ENCODE measurements at places on chromosomes 1 and 21. TPM values are rescaled to one million over a fixed set of nuclear protein-coding genes. Genes with fewer than 3 reads are reported as not detected.

The SOAT1 gene
- 10.0 TPM for total RNA-seq

The TRAPPC10 gene
- total RNA-seq = 22.1 TPM

The PATJ gene
- total RNA-seq = 1.7 TPM

The LCE2C gene
- total RNA-seq = not detected

The KRTAP19-3 gene
- not detected for total RNA-seq

The GSTM5 gene
- total RNA-seq = not detected

The CR1 gene
- total RNA-seq = not detected

The PCP4L1 gene
- total RNA-seq = not detected

The KCNT2 gene
- 1.1 TPM for total RNA-seq

The TMOD4 gene
- 0.35 TPM for total RNA-seq

The ANKRD35 gene
- 0.31 TPM for total RNA-seq

The MRPL9 gene
- 66.5 TPM for total RNA-seq

The CHRM3 gene
- total RNA-seq = 1.8 TPM

The PGLYRP4 gene
- not detected for total RNA-seq

The LEFTY2 gene
- total RNA-seq = 0.78 TPM

The ACTL8 gene
- not detected for total RNA-seq

The KLHDC9 gene
- 6.8 TPM for total RNA-seq

The CFAP107 gene
- not detected for total RNA-seq

The ADAMTSL4 gene
- total RNA-seq = 10.9 TPM

- DNase-seq = no peak
These were observed 72.1 kb downstream of the BCAR3 start for GRCh38 chr1:93609536-93609935.

DNA sequence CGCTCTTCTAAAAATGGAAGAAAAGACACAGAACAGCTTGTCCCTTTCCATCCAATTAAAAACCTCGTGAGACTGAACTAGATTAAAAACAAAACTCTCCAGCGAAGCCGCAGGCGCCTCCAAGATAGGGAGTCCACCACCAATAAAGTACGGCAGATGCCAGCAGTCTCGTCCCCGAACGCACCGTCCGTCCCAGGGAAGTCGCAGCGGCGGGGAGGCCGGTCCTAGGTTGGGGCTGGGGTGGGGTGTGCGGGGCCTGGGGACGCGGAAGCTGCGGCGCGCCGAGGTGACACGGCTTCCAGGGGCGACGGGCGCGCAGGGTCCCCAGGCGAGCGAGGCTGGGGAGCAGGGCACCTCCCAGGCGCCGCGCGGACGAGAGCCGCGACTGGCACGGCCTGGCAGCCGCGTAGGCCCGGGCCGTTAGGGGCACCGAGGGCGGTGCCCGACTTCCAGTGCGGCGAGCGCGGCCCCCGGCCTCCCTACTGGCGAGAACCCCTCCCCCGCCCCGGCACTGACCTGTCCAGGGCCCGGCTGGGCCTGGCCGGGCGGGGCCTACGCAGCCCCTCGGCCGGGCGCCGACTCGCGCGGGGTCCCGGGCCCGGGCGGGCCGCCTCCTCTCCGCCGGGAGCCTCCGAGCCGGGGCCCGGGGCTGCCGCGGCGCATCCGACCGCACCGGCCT, 28.3 kb upstream of the A3GALT2 start:
- DNase-seq = peak; percentile 64

DNA sequence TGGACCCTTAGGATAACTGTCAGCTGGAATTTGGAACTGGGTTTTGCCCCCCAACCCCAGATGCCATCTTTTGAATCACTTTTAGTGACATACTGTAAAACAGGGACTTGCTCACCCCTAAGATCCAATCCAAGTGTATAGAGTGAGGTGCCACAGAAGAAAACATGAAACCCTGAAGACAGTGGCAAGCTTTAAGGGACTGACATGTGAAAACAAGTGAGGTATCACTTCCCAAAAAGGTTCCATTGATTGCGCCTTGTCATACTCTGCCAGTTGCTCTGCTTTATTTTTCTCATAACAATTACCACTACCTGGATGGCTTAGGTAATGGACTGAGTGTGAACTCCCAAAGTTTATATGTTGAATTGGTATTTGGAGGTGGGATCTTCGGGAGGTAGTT, 115.6 kb downstream of the CSMD2 start:
- DNase-seq = no peak

DNA sequence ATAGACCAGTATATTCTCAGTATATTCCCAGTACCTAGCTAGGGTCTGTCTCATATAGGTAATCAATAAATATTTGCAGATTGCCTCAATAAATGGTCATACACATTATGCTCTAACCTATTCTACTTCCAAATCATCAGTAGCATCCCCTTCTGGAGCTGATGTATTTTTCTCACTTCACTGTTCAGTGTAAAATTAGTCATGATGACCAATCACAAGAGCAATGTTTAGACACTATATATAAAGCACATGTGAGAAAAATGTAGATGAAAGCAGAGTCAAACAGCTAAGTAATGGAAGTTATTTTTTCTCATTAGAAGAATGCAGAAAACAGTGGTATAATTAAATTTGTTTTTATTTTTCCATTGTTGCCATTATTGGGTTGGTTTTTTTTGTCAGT, 34.7 kb downstream of the EPRS1 start:
- DNase-seq = no peak

DNA sequence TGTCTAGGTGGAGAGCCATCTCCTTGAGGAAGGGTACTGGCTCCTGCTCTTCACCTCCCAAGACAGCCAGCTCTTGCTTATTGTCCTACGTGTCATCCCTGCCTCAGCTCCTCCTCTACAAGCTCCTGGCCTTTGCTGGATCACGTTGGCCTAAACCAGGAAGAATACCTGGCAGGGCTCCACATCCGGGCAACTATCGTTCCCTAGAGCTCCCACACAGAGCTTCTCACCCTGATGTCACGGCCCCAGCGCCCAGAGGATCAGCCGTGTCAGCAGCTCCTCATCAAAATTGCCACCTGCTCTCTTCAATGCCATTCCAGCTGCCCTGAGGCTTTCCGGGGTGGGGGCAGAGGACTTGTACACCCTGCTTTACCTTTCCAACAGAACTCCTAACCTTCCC, 1.9 kb upstream of the TPM3 start:
- DNase-seq = peak; percentile 92

- DNase-seq = peak; percentile 31
These were observed 1.0 kb upstream of the ATP2B4 start for GRCh38 chr1:203625628-203626019.

- DNase-seq = peak; percentile 81
These were observed at the start of gene AKT3 for GRCh38 chr1:243850202-243850451. Gene AKT3 (minus strand): TSS chr1:243850243. CDS start chr1:243843170, 7,073 bp downstream.

- no peak for DNase-seq
These were observed 23.1 kb upstream of the RGS4 start for GRCh38 chr1:163046071-163046470.

GRCh38 chr1:6730880-6731279, 29.3 kb upstream of the DNAJC11 start:
- no peak for DNase-seq

GRCh38 chr1:180860535-180860934, 52.2 kb upstream of the KIAA1614 start:
- DNase-seq = no peak

GRCh38 chr1:232648316-232648715, 18.4 kb upstream of the SIPA1L2 start:
- DNase-seq = no peak

GRCh38 chr1:58983162-58983561, 199.3 kb upstream of the JUN start:
- no peak for DNase-seq

DNA sequence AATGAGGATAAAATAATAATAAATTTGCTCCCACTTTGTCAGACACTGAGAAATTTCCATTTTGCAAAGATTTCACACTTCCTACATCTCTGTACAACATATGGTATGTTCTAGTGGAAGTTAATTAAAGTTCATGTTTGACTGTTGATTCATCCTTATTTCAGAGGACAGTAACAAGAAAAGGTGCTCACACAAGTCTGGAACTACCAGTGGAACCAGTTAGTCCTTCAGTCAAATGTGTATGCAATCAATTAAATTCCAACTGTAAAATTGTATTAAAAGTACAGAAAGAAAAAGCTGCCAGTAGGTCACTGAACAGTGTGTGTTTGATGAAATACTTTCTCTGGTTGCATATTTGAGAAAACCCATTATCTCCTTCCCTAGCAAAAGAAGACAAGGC, 496.0 kb upstream of the PKN2 start:
- no peak for DNase-seq

DNA sequence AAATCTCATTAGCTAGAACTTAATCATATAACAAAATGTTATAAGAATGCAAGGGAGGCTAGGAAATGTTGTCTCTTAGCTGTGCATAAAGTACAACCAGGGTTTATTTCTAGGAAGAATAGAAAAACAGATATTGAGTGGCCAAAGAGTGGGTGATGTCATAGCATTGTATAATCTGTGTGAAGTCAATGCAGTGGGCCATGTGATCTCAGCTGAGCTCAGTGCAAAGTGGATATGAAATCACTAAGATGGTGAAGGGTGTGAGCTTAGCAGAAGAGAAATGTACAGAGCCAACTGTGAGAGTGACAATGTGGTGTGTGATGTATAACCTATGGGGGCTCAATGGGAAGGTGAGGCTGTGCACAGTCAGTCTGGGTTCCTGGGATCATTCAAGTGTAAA, 29.7 kb upstream of the DUSP23 start:
- DNase-seq = no peak

DNA sequence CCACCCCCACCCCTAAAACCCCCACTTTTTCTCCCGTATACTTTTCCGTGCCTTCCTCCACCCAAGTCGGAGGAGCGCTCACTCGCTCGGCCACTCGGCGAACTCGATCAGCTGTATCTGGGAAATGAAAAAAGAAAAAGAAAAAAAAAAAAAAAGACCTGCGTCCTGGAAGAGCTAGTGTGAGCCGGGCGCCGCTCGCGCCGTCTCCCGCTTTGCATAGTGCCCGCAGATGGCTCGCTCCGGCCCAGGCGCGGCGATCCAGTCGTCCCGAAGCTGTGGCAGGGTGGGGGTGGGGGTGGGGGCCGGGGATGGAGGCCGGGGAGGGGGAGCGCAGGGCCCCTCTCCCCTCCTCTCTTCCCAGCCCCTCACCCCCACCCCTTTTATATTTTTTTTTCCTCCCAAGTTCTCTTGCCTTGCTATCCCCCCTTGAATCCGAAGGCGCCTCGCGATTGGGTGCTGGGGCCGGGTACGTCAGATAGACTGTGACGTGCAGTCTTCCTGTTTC, 299 bp upstream of the PROX1 start:
- no peak for DNase-seq

DNA sequence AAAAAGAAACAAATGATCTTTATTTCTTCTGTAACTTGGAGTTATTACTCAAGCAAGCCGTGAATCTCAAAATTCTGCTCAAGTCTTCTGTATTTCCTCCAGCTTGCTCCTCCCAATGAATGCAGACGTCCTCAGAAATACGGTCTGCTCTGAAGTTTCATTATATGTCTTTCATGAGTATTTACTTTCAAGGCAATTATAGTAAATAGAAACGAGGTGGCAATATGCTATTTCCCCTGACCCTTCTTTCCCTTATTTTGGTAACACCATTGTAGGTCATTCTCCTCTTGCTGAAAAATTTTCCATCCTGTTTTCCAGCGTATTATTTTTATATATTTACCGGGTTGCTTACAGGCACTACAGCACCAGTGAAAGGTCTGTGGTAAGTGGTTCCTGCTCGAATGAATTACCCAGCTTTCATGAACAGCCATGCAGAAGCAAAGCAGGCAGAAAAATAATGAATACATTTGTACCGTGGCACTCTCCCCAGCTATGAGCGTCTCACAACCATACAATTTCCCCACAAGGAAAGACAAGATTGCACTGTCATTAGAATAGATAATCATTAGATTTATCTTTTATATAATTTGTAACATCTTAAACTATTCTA, 350.9 kb upstream of the PKN2 start:
- no peak for DNase-seq

Data from myocyte (in vitro differentiated cells).